Activated CD4-positive, alpha-beta T cell treated with anti-CD3 and anti-CD28 coated beads for 36 hours (primary cell): ENCODE measurements at places on chromosomes 5 and 9.

DNA sequence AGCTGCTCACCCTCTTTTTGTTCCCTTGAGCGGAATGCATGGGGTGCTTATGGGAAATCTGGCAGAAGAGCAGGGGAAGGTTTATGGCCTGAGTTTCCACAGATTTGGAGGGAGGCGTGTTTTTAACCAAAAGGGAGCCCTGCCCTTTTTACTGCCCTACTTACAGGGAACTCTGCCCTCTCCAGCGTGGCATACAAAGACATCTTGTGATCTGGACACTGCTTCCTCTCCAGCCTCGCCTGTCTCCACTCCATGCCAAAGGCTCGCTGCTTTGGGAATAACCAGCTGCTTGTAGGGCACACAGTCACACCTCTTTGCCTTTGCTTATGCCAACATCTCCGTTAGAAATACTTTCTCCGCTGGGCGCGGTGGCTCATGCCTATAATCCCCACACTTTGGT lies 314.2 kb downstream of the ARHGAP26 start:
- H3K4me3 ChIP-seq = no peak overlapping the region
- no peaks in the 10 kb centered on the region for H3K27me3 ChIP-seq
- no peak for DNase-seq
- no peak overlapping the region for H3K27ac ChIP-seq

DNA sequence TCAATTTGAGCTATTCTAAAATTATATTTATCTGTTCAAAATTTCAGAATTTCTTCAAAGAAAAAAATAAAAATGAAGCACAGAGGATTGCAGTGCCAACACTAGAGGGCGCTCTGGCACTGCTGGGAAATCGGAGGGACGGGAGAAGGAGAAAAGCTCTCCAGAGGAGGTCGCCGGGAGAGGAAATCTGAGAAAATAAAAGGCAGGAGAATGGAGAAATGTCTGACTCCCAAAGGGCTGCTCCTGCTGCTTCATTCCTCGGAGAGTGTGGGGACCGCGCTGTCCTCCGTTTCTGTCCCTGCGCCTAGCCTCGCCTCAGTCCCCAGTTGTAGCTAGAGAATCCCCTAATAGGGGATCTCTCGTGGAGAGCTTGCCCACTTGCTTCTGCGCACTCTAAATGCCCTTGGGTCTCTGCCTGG lies 40.0 kb upstream of the ARSB start:
- peaks cover 36% of the 10 kb centered on the region for H3K27me3 ChIP-seq
- H3K27ac ChIP-seq = no peak overlapping the region
- peaks cover 2% of the 10 kb centered on the region for H3K4me1 ChIP-seq
- peak; percentile 78 for DNase-seq
- no peak overlapping the region for H3K4me3 ChIP-seq

GRCh38 chr9:11338130-11338529 lies 725.3 kb upstream of the PTPRD start:
- H3K27me3 ChIP-seq = no peaks in the 10 kb centered on the region
- H3K27ac ChIP-seq = no peak overlapping the region
- no peaks in the 10 kb centered on the region for H3K36me3 ChIP-seq
- H3K4me3 ChIP-seq = no peak overlapping the region
- DNase-seq = no peak

GRCh38 chr5:60260658-60261057 lies 367.1 kb upstream of the PDE4D start:
- H3K27me3 ChIP-seq = no peaks in the 10 kb centered on the region
- no peak overlapping the region for H3K4me3 ChIP-seq
- no peak for DNase-seq
- no peaks in the 10 kb centered on the region for H3K36me3 ChIP-seq
- H3K27ac ChIP-seq = no peak overlapping the region

GRCh38 chr5:73654171-73654811 lies 28.3 kb downstream of the ARHGEF28 start:
- H3K27ac ChIP-seq = no peak overlapping the region
- no peak overlapping the region for H3K4me3 ChIP-seq
- DNase-seq = no peak
- no peaks in the 10 kb centered on the region for H3K4me1 ChIP-seq

- H3K27me3 ChIP-seq = no peaks in the 10 kb centered on the region
- no peak overlapping the region for H3K27ac ChIP-seq
- no peaks in the 10 kb centered on the region for H3K4me1 ChIP-seq
- no peak for DNase-seq
Measured at GRCh38 chr9:134172198-134173126, 8.1 kb upstream of the RNU6ATAC start.

DNA sequence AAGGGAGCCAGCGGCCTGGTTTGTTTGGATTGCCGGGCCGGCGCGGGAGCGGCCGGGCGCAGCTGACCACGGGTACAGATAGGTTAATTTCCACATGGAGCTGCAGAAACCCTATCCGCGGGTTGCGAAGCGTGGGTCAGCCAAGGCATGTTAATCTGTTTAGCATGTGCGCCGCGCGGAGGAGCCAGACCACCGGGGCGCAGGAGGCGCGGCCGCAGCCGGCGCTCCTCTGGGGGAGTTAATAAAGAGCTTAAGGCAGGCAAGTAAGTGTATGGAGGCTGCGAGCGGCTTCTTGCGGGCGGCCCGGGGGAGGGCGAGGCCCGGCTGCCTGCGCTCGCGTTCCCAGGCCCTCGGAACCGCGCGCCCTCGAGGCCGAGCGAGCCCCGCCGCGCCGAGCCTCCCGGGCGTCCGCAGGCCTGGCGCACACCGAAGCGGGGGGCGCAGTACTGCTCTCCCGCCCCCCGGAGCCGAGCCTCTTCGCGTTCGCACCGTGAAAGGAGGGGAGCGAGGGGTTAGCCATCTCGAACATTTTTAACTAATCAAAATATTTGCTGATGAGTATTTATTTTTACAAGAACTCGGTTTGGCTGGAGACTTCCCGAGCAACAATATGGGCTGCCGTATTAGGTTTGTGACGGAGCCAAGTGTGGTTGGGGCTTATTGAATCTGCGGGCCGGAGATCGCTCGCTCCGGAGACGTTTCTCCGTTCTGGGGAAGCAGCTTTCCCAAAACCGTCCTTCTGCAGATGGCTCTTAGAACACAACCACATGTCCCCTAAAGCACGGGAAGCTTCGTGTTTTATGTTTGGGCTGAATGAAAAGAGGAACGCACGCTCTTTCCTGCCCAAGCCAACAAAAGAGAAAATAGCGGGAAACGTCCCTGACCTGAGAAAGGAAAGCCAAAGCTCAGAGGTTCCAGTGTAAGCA lies 28.8 kb downstream of the FOXD1 start:
- no peak overlapping the region for H3K27ac ChIP-seq
- H3K4me3 ChIP-seq = no peak overlapping the region
- H3K27me3 ChIP-seq = peaks cover 80% of the 10 kb centered on the region
